Suppressor macrophage treated with lipopolysaccharide for 4 hours (primary cell): ENCODE measurements at places on chromosomes 11 and 22.
A peak's percentile ranks its signal among the peaks of the same experiment; 100 is the strongest.

DNA sequence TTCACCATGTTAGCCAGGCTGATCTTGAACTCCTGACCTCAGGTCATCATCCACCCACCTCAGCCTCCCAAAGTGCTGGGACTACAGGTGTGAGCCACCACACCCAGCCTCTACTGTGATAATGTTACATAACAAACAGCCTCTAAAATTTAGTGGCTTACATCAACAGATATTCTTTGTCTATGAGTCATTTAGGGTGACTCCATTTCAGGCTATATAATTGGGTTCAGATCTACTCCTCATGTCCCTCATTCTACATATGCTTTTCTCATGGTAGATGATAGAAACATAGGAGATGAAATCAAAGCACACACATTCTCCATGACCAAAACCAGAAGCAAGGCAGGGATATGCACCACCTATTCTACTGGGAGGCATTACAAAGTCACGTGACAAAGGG lies 72.7 kb downstream of the SIK2 start:
- no peak for DNase-seq

DNA sequence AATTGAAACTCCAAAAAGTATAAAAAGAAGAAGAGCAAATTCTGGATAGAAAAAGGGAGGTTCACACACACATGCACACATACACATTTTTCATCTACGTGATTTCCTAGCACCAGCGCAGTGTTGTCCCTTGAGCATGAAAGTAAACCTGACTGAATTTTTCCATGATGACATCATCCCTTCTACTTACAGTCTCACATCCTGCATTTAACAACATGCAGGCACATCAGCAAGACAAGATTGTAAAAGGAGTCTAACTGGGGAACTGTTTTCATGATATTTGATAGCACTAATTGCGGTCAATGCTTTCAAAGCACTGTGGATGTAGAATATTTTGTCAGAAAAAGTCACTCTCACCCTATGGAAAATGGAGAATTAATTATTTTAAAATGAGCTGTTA lies 36.6 kb downstream of the GAS2 start:
- DNase-seq: no peak

DNA sequence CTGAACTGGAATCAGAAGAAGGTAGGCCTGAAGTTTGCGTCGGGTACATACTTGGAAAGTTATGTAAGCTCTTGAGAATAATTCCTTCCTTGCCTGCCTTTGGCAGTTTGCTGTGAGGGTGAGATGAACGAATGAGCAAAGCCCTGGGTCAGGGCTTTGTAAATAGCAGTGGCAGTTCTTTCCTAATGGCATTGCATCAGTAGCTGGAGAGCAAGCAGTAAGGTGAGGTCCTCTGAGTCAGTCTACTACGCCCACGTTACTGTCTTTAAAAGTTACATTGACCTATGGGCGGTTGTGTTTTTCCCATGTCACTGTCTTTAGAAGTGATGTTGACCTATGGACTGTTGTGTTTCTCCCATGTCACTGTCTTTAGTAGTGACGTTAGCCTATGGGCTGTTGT lies 179.1 kb upstream of the E2F8 start:
- no peak for DNase-seq

DNA sequence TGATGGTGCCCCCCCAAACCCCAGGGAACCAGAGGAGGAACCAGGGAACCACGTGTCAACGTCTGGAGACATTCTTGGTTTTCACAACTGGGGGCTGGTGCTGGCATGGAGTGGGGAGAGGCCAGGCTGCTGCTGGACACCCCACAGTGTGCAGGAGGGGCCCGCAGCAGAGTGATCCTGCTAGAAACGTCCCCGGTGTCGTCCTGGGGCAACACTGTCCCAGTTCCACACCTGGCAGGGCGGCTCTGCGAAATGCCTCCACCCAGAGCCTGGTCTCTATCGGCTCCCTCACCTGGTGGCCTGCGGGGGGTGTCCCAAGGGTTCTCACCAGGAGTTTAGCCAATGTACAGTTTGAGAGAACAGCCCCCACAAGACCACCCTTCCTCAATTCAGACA lies 226.3 kb downstream of the CTTN start:
- DNase-seq: no peak

DNA sequence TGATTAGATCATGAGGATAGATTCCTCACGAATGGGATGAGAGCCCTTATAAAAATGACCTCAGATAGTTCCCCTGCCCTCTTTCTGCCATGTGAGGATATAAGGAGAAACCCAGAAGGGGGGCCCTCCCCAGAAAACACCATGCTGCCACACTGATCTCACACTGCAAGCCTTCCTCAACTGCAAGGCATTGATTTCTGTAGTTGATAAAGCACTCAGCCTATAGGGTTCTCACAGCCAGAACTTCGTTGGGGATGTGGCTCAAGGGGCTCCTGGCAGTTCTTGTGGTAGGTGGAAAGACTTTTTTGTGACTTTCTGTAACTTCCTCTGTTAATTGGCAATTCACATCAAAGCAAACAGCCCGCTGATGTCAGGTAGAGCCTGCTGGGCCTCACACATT lies 108.9 kb downstream of the CD44 start:
- DNase-seq: no peak

DNA sequence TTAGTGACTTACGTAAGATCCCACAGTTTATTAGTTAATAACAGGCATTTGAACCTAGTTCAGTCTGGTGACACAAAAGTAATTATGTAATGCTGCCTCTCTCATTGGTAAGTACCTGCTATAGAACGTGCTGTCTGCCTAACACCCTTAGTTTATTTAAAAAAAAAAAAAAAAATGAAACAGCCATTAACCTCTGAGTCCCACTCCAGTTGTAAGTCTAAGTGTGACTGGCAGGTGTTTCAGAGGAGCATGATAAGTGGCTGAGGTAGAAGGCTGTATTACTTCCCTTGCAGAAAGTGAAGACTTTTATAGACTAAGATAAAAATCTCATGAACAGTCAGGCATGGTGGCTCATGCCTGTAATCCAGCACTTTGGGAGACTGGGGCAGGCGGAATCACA lies 140.5 kb downstream of the TRIM44 start:
- DNase-seq: no peak

DNA sequence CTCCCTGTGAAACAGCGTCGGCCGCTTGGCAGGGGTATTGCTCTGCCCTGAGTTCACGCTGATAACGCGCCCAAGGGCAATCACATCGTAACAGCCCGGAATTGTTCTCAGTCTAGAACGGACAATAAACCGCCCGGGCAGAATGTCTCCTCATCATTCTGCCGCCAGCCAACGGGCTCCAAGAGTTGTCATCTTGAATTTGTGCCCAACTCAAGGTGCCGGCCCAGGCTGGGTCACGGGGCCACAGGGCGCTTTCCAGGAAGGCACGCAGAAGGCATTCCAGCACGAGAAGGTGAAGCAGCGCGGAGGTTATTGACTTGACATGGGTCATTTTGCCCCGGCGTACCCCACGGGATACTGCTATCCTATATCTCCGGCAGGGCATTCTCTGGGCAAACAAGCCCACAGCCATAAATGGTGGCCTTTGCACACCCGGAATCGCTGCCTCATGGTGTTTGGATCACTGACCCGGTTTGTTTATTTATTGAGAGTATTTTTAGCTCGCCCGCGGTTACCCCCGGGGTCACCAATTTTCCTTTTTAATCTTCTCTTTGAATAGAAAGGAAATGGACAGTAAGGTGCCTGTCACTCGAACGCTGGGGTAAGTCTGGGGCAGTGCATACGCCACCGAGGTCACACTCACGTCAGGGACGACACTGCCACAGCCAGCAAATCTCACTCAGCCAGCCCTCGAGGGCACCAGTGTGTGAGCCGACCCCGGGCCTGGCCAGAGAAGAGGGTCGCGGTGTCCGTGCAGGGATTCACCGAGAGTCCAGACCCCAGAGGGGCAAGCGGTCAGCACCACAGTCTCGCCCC lies 72.4 kb upstream of the FGF3 start:
- DNase-seq: no peak

DNA sequence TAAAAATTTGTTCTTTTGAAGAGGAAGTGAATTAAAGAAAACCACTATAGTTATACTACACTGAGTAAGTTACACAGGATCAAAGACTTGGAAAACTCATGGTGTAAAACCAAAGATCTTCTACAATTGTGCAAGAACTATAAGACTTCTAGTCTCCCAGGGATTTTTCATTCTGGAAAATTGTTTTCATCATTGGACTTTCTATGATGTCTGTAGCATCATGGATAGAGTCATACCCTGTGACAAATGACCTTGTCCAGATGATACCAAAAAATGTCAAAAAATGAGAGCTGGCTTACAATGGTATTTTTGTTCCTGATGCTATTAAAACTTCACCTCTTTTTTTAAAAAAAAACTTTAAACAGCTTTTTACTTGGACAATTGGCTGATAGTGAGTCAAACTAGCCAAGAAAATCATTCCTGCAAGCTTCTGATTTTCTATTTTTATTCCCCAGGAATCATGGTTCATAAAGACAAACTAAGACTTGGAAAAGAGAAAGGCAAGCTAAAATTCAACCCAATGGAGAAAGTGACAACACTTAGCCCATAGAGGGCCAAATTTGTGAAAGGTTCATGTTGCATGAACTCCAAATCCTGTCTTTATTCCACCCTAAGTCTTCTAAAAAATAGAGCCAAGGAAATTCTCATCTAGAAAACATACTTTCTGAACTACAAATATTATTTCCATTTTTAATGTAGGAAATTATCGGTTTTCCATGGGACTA lies 30.7 kb downstream of the ME3 start:
- DNase-seq: peak; percentile 16

GRCh38 chr11:83717537-83717936 lies 431.4 kb upstream of the CCDC90B start:
- DNase-seq: no peak

DNA sequence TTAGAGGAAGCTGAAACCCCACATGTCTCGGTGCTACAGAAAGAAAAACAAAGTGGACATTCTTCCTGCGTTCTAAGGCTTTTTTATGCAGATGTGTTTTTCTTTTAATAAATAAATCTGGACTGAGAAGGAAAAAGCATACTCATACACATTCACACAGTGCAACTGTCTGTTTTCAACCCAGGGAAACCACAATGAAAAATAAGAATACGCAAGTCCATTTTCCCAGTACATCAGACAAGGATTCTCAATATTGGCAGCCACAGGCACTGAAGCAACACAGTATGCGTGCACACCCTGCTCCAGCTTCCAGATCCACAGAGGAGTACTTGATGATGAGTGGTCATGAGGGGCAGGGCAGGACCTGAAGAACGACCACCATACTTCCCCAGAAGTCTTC lies 86.9 kb downstream of the ETS1 start:
- no peak for DNase-seq

GRCh38 chr11:41872870-41873269 lies 413.4 kb upstream of the LRRC4C start:
- DNase-seq: no peak

DNA sequence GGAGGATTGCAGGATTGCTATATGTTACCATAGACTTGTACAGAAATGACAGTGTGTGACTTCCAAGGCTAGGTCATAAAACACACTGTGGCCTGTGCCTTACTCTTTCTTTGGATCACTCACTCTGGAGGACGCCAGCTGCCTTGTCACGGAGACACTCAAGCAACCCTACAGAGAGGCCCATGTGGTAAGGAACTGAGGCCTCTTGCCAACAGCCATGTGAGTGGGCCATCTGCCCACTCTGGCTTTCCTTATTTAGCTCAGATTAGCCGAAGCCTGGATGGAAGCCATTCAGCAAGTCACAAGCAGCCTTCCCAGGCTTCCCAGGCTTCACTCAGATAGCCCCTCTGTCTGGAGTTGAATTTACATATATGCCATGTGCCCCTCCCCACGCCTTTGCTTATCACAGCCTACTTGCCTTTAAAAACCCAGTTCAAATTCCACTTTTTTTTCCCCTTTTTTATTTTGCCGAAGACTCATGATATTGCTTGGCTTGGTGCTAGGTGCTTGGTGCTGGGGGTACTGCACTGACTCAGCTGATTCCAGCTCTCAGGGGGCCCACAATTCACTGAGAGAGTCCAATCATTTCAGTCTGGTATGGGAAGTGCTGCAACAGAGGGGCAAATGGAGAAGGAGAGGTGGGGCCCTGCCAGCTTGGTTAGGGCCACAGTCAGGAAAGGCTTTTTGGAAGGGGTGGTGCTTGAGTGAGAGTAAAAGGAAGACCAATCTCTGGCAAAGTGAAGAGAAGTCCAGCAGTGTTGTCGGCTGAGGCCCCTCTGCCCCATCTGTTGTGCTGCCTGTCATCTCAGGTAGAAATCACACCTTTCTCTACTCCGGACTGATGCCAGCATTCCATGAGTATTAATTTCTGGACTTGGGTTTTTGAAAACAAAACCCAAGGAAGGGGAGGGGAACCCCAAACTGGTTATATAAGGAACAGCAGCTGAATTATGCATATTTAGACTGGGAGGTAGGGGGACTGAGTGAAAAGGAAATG lies 14.5 kb upstream of the P4HA3 start:
- no peak for DNase-seq

DNA sequence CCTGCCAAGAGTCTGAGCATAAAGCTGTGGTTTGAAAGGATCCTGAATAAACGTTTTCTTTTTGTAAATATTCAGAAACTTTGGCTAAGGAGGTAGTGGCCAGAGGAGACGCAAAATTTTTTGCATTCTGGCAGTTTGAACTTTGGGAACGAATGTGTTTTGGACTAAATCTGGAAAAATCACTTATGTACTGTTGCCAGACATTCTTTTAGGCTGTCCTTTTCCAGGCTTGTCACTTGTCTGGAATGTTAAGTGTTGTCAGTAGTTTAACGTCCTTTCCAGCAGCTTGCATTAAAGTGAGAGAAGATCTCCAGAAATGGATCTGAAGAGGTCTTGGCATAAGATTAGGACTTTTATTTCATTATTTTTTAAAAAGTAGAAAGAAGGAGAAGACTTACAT lies 18.5 kb downstream of the SPECC1L start:
- no peak for DNase-seq

DNA sequence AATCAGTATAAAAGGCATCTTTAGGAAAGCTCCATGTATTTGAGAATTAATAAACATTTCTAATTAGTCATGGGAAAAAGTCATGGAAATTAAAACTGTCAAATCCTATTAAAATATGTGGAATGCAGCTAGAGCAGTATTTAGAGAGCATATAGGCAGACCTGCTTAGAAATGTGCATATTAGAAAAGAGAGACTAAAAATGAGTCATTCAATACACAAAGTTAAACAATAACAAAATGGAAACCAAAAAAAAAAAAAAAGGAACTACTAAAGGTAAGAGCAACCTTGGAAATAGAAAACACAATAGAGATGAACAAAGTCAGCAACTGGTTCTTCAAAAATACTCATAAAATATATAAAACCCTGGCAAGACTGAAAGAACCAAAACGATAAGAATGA lies 59.7 kb upstream of the RASSF10 start:
- DNase-seq: no peak

- DNase-seq: peak; percentile 87
Measured at GRCh38 chr22:36853407-36854099, 7.3 kb upstream of the NCF4 start.

DNA sequence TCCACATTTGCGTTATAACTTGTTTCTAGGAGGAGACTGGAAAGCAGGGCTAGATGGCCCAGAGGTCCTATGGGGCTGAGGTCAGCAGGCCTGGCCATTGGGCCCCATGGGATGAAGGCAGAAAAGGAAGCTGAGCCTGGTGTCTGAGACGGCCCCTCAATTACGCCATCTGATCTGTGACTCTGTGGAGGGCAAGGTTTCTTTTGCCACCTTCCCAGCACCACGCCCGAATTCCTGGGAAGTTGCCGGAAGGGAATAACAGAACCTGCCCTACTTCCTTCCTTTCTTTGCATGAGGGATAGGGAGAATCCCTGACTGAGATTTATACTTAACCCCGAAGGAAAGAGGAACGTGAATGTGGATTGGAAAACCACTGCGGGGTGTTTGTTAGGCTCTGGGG lies 118.1 kb downstream of the MPPED1 start:
- DNase-seq: no peak

GRCh38 chr11:29119116-29119515 lies 897.7 kb downstream of the KCNA4 start:
- DNase-seq: no peak
